ENCODE measurements at places on chromosomes 2 and 18. TPM values are rescaled to one million over a fixed set of nuclear protein-coding genes. Genes with fewer than 3 reads are reported as not detected.

The SNTG2 gene
- not detected for total RNA-seq

The EMILIN1 gene
- total RNA-seq = 51.6 TPM

The RESP18 gene
- not detected for total RNA-seq

The CCDC74A gene
- 6.6 TPM for total RNA-seq

The L3MBTL4 gene
- total RNA-seq = 0.20 TPM

The GNLY gene
- total RNA-seq = not detected

The REG3A gene
- total RNA-seq = not detected

The CNGA3 gene
- total RNA-seq = under 0.01 TPM

The WNT6 gene
- not detected for total RNA-seq

The ALPI gene
- not detected for total RNA-seq

The TRIM43B gene
- not detected for total RNA-seq

The NIF3L1 gene
- total RNA-seq = 37.1 TPM

The ASB18 gene
- not detected for total RNA-seq

The CRYBA2 gene
- total RNA-seq = not detected

The ACTG2 gene
- total RNA-seq = not detected

The SERPINB12 gene
- total RNA-seq = not detected

The SERPINB11 gene
- not detected for total RNA-seq

The TUBA3E gene
- not detected for total RNA-seq

The SUCLG1 gene
- 77.2 TPM for total RNA-seq

The LOXL3 gene
- 2.2 TPM for total RNA-seq

The DSC2 gene
- not detected for total RNA-seq

The IL36B gene
- total RNA-seq = not detected

The TAF4B gene
- total RNA-seq = 12.3 TPM

The OTX1 gene
- total RNA-seq = 0.20 TPM

The PXDN gene
- total RNA-seq = 119 TPM

The MBD5 gene
- total RNA-seq = 25.0 TPM

The DTNA gene
- total RNA-seq = 31.6 TPM

The FAM237A gene
- total RNA-seq = not detected

The MGAT5 gene
- 18.0 TPM for total RNA-seq

The ADGRF3 gene
- 2.5 TPM for total RNA-seq

The SRBD1 gene
- total RNA-seq = 21.9 TPM

The FRZB gene
- under 0.01 TPM for total RNA-seq

The MAL gene
- total RNA-seq = not detected

The IGFBP5 gene
- 106 TPM for total RNA-seq

The RAX gene
- not detected for total RNA-seq

The CD207 gene
- not detected for total RNA-seq

The ANKRD30BL gene
- not detected for total RNA-seq

The NT5C1B gene
- not detected for total RNA-seq

The TLX2 gene
- total RNA-seq = under 0.01 TPM

The MAB21L4 gene
- total RNA-seq = not detected

The DAW1 gene
- total RNA-seq = 2.0 TPM

The PCARE gene
- not detected for total RNA-seq

The HOXD3 gene
- total RNA-seq = 2.2 TPM

The GPR45 gene
- total RNA-seq = not detected

The TCF23 gene
- total RNA-seq = not detected

The IL1A gene
- not detected for total RNA-seq

Measured in subcutaneous preadipocyte (primary cell).